ENCODE measurements at places on chromosomes 1 and 21.

GRCh38 chr1:90839323-90839722 is 122.2 kb upstream of the BARHL2 start:
- DNase-seq = no peak

DNA sequence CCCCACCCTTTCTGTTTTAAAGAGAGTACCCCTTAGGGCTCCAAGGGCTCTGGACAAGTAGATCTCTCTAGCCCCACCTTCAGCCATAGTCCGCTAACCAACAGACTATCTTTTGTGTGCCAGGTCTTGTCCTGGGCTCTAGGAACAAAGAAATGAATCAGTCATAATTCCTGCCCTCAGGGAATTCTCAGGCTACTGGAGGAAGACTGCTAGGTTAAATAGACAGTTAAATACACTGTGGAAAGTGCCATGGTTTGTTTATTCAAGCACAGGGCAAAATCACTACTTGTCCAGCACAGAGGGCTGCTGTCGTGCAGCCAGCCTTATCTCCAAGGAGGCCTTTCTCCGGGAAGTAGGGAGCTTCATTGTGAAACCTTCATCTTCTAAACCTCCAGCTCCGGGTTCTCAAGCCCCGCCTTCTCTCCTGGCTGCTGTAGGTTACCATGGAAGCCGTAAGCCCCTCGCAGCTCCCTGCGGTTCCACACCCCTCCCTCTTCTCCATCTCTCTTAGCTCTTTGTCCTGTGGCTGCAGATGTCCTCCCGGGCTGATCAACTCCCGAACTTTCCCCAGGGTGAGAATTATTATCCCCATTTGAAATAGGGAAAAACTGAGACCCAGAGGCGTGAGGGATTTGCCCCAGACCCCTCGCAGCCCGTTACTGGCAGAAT is 29.8 kb downstream of the SHISAL2A start:
- no peak for DNase-seq

DNA sequence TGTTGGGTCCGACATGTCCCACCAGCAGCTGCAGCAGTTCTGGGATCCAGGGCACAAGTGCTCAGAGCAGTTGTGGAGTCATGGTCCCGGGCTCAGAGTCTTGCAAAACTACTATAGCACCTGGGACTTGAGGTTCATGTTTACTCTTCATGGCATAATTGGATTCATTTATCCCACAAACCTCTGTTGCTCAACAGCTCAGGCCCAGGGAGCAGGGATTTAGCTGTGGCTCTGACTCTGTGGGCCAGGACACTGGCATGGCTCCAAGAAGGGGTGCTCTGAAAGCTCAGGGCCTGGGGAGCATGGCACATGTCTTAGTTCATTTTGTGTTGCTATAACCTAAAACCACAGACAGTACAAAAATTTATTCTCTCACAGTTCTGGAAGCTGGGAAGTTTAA is 626.7 kb upstream of the ADGRL2 start:
- no peak for DNase-seq

- DNase-seq = no peak
Observed at GRCh38 chr1:227429447-227430359, 111.4 kb upstream of the CDC42BPA start.

DNA sequence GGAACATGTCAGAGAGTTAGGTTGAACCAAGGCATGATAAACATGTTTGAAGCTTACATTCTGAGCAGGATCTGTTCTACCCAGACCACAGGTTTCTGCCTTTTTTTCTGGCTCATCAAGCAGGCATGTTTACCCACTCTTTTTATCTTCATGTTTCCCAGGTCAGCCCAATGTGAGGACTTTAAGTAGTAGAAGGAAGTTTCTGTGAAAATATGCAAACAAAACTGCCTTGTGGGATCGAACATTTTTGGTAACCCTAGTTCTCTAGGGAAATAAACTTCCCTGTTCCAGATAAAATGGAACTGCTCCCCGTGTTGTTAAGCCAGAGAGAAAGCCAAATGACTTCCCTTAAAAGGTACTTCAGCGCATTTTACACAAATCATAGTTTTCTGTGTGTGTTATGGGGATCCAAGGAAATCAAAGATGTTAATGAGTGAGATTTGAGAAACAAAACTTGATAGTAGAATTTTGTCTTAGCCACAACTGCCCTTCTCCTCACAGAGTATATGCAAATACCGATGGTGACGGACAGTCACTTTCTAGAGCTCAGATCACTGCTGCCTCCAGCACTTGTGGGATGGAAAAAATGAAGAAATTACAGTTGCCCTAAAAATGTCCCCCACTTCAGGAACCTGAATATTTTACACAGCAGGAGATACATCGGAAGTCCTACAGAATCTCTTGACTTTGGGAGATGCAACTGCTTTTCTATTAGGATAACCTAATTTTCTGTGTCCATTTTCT is 765 bp upstream of the HIPK1 start:
- no peak for DNase-seq

DNA sequence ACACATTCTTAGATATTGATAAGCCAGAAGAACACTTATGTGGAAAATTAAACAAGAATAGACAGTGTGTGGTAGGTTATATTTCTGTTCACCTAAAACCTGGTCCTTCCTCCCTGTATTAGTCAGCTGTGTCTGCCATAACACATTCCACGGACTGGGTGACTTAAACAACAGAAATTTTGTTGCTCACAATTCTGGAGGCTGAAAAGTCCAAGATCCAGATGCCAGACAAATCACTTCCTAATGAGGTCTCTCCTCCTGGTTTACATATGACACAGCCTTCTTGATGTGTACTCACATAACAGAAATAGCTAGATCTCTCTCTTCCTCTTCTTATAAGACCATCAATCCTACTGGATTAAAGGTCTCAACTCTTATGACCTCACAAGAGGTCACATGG is 25.7 kb downstream of the JMJD4 start:
- DNase-seq = no peak

- no peak for DNase-seq
Observed at GRCh38 chr1:30600258-30600657, 123.1 kb downstream of the MATN1 start.

DNA sequence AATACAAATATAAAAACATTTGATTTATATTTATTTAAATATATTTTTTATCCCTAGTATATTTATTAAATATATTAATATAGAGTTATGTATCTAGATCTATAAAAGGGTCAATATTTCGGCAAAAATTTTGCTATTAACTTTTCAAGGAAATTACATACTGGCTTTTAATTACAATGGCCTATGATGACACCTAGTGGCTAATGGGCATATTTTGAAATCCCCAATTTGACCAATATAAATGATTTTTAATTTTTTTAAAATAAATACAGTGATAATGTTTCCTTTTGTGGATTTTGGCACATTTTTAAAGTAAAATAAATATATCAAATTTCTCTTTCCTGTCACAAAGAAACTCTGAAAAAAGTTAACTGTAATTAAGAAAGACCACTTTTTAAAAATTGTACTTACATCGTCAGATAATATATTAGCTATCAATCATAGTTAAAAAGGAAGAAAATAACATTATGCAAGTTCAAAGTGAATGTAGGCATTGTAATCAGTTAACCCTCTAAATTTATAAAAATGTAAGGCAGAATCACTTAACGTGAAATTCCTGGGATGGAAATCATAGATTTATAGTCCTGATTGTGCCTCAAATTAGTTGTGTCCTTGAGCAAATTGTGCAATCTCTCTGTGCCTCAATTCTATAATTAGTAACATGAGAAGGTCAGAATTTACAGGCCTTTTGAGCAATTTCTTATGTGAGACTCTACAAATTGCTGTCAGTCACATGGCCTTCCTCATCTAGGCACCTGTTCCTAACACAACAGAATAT is 25.6 kb upstream of the RGS13 start:
- no peak for DNase-seq

DNA sequence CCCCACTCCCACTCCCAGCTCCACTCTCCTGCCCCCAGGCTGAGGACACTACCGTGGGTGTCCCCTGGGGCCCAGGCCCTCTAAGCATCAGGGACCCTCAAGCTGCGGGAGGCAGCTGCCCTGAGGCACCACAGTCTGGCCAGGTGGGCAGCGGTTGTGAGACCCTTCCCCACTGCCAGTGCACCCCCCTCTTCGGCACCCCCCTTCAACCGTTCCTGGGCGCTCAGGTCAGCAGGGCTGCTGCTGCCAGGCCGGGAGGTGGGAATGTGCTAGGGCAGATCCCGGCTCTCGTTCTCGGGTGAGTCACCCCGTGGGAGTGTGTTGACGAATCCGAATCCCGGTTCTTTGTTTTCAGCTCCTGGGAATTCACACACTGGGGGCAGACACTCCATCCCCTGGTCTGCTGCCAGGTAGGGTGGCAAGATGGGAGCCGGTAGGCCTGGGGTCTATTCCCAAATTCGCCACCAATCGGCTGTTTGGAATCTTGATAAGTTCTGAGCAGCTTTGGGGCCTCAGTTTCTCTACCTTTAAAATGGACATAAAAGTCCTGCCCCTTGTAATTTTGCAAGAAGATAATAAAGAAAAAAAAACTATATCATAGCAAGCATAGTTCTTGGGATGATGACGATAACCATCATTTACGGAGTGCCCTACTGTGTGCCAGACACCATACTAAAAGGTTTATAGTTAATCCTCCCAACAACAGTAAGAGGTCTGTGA is 28.5 kb upstream of the CASZ1 start:
- no peak for DNase-seq

- no peak for DNase-seq
Observed at GRCh38 chr1:22687191-22687590, 23.4 kb upstream of the EPHB2 start.

GRCh38 chr1:206578068-206578977 is 33.9 kb downstream of the EIF2D start:
- DNase-seq = no peak

DNA sequence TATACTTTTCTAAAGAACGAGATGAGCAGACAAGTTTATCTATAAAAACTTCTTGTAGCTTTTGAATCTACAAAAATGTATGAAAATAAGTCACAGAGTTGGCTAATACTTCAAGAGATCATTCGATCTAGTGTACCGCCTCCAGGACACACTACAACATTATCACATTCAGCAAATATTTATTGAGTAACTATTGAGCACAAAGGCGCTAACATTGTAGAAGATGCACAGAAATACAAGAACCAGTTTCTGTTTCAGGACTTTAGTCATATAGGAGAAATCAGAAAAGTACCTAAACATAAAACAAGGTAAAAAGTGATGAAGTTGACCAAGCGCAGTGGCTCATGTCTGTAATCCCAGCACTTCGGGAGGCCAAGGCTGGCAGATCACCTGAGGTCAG is 20.6 kb downstream of the WASF2 start:
- no peak for DNase-seq

DNA sequence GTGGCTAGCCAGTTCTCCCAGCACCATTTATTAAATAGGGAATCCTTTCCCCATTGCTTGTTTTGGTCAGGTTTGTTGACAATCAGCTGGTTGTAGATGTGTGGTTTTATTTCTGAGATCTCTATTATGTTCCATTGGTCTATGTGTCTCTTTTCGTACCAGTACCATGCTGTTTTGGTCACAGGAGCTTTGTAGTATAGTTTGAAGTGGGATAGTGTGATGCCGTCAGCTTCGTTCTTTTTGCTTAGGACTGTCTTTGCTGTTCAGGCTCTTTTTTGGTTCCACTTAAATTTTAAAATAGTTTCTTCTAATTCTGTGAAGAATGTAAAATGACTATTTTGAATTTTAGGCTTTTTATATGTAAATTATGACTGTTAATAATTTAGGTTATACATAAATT is 68.9 kb downstream of the WDR64 start:
- no peak for DNase-seq

DNA sequence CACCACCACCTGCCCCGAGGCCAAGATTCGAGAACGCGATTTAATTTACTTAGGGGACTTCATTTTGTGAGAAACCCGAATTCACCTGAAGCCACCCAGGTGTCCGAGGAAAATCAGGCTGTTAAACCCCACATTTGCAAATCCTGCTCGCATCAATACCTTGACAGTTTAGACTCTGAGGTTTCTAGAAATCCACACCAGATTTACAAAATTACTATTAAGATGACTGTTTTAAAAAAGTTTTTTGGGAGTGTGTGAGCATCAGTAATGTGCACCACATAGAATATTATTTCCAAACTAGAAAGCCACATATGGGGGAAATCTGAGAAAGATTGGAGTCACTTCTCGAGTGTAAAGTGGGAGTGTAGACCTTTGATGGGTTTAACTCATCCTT is 685 bp downstream of the RIMKLA start:
- DNase-seq = no peak

- no peak for DNase-seq
Observed at GRCh38 chr1:113191579-113192076, 118.6 kb downstream of the LRIG2 start.

- DNase-seq = no peak
Observed at GRCh38 chr1:78143673-78144072, 97.9 kb downstream of the GIPC2 start.

DNA sequence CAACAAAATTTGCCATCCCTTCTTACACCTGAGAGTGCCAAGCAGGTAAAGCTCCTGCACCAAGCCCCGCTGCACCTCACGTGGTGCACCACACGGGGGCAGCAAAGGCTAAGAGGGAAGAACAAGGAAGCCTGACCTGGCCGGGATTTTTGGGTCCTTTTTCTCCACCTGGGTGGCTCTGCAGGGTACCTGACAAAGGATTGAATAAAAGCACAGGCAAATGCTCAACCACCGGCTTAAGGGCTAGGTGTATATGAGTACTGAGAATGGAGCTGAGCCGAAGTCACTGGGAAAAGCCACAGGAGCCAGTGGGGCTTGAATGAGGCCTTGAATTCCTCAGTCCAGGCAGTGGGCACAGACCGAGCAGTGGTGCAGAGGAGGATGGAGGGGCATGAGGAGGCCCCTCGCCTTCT is 36.4 kb downstream of the ZNF697 start:
- DNase-seq = peak; percentile 32

DNA sequence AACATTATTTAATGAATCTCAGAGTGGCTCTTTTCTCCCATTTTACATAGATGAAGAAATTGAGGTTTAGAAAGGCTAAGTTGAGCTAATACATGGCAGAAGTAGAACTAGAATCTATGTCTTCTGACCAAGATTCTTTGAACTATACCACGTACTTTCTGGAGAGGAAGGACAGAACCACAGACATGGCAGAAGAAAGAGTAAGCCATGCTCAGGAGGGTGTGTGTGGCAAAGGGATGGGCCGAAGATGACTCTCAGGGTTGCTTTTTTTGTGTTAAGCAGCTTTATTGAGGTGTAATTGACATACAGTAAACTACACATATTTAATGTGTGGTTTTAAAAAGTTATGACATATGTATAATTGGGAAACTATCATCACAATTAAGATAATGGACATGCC is 69.5 kb downstream of the PEX14 start:
- no peak for DNase-seq

GRCh38 chr1:204152310-204153044 is 633 bp upstream of the ETNK2 start:
- no peak for DNase-seq

- DNase-seq = no peak
Observed at GRCh38 chr1:106319612-106320011, 736.9 kb upstream of the PRMT6 start.

DNA sequence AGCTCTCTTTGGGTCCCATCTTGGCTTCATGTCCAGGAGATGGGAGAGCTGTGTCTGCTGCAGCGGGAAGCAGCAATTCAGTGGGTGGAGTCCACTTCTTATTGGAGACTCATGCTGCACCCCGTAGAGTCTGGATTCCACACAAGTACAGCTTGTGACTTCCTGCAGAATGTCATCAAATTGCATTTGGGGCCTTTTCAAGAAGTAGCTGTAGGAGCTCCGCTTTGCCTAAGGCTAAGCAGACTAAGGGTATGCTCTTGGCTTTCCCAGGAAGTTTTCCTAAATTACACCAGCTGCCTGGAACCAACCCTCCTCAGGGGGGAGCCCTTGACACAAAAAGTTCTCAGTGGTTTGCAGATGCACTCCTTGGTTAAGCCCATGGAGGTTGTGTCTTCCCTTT is 5.7 kb upstream of the MOB3C start:
- no peak for DNase-seq

Measured in activated gamma-delta T cell treated with Interleukin-2 at 50 U/mL for 16 hours (primary cell).